ENCODE measurements at places on chromosomes 5 and 9.

- DNase-seq = no peak
Measured at GRCh38 chr5:180603076-180603594, 11.8 kb upstream of the SCGB3A1 start.

- DNase-seq = no peak
Measured at GRCh38 chr5:79486116-79486515, 27.8 kb downstream of the HOMER1 start.

GRCh38 chr5:154647114-154647760 lies 107.9 kb upstream of the LARP1 start:
- no peak for DNase-seq

- DNase-seq = no peak
Measured at GRCh38 chr5:175377816-175378215, 66.2 kb downstream of the DRD1 start.

DNA sequence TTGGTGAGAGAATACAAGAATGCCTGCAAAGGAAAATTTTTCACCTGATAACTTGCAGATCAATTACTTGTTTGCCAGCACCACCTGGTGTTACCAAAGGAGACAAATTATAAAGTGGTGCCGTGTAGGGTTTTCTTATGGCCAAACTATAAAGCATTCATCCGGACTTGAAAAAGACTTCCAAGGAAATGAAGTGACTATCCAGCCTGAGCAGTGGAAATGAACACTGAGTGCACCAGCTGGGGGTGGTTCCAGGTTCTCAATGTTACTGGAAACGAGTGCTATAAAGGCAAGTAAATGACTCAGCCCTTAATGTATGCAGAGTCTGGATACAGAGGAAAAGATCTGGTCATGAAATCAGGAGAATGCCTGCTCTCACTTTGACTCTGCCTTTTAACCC lies 113.1 kb downstream of the DNAH5 start:
- DNase-seq = no peak
